Activated B cell treated with CpG ODN at 0.5 μM for 24 hours (primary cell): ENCODE measurements at places on chromosomes 13 and 19. TPM values are rescaled to one million over a fixed set of nuclear protein-coding genes. Genes with fewer than 3 reads are reported as not detected.

- DNase-seq: no peak
Measured at GRCh38 chr13:37595162-37595561, 3.4 kb downstream of the POSTN start.

The MAST1 gene
- 0.20 and 0.66 TPM in 2 replicates for total RNA-seq

- DNase-seq: no peak
Measured at GRCh38 chr13:46572752-46573431, 19.9 kb downstream of the LRCH1 start.

- DNase-seq: no peak
Measured at GRCh38 chr13:24081387-24081786, 79.1 kb upstream of the SPATA13 start.

DNA sequence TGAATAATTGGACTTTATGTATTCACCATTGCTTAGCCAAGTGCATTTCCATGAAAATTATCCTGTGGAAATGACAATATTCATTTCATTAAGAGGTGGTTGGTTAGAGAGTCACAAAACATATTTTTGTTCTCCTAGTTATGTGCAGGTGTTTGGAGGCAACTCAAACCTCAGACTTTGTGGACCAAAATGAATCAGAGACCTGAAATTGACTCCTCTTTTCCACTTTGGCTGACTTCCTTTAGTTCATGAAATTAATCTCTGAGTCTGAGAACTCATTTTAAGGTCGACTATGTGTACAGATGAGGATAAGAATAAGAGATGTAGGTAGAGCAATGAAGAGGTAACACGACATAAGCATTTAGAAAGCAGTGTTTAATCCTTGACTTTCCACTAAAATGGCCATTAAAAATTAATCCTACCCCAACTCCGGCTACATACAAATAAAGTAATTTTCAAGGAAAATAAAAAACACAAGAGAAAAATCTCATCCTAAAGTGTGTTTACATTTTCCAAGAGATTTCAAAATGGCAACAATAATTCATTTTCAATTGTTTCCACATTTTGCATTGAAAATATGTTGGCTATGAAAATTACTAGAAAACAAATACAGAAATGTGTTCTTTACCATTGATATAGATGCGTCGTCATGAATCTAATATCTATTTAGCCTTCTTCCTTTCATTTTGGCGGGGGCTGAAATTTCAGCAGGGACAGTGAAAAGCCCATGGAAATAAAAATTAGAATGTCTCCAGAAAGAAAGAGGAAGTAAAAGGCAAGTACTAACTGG lies 185.4 kb upstream of the CSNK1A1L start:
- no peak for DNase-seq
